Osteoblast (primary cell): ENCODE measurements at places on chromosomes 7 and 10. TPM values are rescaled to one million over a fixed set of nuclear protein-coding genes. Genes with fewer than 3 reads are reported as not detected.

DNA sequence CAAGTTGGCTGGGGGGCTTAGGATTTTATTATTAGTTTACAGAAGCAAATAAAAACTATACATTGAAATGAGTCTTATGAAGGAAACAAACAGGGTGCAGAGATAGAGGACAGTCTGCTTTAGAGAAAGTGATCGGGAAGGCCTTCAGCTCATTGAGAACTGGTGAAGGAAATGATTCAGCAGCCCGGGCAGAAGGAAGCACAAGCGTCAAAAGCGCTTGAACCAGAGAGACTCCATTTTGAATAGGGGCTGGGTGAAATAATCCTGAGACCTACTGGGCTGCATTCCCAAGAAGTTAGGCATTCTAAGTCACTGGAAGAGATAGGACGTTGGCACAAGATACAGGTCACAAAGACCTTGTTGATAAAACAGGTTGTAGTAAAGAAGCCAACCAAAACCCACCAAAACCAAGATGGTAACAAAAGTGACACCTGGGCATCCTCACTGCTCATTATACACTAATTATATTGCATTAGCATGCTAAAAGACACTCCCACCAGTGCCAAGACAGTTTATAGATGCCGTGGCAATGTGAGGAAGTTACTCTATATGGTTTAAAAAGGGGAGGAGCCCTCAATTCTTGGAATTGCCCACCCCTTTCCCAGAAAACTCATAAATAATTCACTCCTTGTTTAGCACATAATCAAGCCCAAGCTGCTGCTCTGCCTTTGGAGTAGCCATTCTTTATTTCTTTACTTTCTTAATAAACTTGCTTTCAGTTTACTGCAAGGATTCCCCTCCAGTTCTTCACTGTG is 83.1 kb upstream of the MPP7 start:
- H3K27ac ChIP-seq: no peak overlapping the region
- H3K27me3 ChIP-seq: peaks cover 31% of the 10 kb centered on the region
- H3K4me3 ChIP-seq: no peak overlapping the region

DNA sequence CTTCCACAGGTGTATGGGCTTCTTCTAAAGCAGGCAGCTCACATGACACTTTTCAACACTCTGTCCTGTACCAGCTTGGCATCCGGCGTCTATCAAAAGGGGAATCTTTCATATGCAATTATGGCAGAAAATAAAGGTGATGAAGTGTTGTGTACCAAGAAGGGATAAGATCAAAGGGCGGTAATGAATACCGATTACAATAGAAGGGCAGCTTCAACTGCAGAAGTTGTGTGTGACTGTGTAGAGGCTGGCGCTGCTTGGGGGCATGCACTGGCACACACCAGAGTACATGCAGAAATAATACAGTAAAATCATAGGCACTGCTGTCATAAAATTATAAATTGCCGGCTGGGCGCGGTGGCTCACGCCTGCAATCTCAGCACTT is 744.7 kb downstream of the LRMDA start:
- no peak for DNase-seq
- H3K36me3 ChIP-seq: no peaks in the 10 kb centered on the region
- H3K4me3 ChIP-seq: no peak overlapping the region
- no peak overlapping the region for H3K27ac ChIP-seq
- no peaks in the 10 kb centered on the region for H3K27me3 ChIP-seq
- peaks cover 4% of the 10 kb centered on the region for H3K4me1 ChIP-seq

GRCh38 chr7:39417642-39418041 is 148.6 kb upstream of the YAE1 start:
- DNase-seq: no peak
- no peaks in the 10 kb centered on the region for H3K36me3 ChIP-seq
- no peak overlapping the region for H3K27ac ChIP-seq

DNA sequence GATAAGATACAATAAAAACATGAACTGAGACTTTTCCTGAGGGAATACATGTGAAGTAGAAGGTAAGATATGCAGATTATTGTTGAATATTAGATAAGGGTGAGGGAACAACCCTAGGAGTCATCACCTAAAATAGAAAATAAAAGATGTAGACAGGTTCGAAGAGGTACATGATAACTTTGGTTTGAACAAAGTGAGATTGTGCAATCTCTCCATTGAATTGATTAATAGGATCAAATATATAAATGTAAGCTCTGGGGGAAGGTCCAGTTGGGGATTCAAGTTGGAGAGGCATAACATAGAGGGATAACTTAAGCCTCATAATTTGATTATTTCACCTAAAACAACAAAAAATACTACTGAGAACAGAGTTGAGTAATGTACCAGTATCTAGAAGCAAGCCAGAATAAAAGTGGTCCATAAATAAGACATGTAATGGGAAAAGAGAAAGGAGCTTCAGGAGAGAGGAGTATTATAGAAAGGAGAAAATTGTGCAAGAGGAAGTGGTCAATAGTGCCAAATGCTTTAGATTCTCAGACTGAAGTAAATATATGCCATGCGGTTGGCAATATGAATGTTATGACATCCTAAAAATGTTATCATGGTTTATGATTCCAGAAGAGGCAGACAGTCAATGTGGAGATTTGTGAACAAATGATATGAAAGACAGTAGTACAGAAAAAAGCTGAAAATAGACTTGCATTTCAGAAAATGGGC is 282.3 kb upstream of the CHRM2 start:
- no peaks in the 10 kb centered on the region for H3K4me1 ChIP-seq
- H3K4me3 ChIP-seq: no peak overlapping the region
- DNase-seq: no peak
- no peaks in the 10 kb centered on the region for H3K27me3 ChIP-seq
- H3K36me3 ChIP-seq: no peaks in the 10 kb centered on the region

SLF2 gene
- total RNA-seq: 39.1 and 43.0 TPM in 2 replicates

GLI3 gene
- total RNA-seq: 10.9 and 11.9 TPM in 2 replicates

DNA sequence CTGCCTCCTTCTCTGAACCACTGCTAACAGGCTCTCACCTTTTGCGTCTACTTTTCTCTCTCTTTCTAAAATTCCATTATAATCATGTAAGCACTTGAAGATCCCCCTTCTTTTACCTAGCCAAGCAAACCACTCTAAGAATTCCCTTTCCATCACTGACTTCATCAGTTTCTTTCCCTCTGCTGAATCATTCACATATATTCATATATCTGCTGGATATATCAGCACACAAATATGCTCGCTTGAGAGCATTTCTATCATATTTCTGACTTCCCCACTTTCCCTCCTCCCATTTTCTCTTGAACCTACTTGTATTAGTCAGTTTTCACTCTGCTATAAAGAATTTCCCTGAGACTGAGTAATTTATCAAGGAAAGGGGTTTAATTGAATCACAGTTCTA is 84.2 kb upstream of the LRRN3 start:
- H3K4me1 ChIP-seq: no peaks in the 10 kb centered on the region
- H3K4me3 ChIP-seq: no peak overlapping the region
- H3K36me3 ChIP-seq: no peaks in the 10 kb centered on the region
- peak; percentile 10 for DNase-seq
- H3K27me3 ChIP-seq: no peaks in the 10 kb centered on the region

UCMA gene
- not detected in 2 replicates for total RNA-seq

DNA sequence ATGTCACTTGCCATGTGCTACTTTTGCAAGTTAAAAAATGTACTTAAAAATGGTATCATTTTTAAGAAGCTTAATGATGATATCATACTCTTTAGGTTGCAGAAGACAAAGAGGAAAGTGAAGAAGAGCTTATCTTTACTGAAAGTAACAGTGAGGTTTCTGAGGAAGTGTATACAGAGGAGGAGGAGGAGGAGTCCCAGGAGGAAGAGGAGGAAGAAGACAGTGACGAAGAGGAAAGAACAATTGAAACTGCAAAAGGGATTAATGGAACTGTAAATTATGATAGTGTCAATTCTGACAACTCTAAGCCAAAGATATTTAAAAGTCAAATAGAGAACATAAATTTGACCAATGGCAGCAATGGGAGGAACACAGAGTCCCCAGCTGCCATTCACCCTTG is 6.1 kb downstream of the LMOD2 start:
- no peak overlapping the region for H3K27ac ChIP-seq
- no peaks in the 10 kb centered on the region for H3K4me1 ChIP-seq
- no peaks in the 10 kb centered on the region for H3K36me3 ChIP-seq
- no peaks in the 10 kb centered on the region for H3K27me3 ChIP-seq
- H3K4me3 ChIP-seq: no peak overlapping the region
